ENCODE measurements at places on chromosomes 16 and 17.

DNA sequence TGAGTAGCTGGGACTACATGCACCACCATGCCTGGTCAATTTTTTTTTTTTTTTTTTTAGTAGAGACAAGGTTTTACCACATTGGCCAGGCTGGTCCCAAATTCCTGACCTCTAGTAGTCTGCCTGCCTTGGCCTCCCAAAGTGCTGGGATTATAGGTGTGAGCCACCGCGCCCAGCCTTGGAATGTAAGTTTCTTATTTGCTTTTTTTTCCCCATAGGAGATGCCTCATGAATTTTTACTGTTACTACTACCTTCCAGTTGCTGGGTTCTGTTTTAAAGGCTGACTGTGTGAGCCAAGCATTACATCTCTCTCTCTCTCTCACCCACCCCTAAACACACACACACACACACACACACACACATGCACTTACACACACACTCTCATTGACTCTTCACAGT lies 112.6 kb downstream of the RGS9 start:
- no peak for DNase-seq

DNA sequence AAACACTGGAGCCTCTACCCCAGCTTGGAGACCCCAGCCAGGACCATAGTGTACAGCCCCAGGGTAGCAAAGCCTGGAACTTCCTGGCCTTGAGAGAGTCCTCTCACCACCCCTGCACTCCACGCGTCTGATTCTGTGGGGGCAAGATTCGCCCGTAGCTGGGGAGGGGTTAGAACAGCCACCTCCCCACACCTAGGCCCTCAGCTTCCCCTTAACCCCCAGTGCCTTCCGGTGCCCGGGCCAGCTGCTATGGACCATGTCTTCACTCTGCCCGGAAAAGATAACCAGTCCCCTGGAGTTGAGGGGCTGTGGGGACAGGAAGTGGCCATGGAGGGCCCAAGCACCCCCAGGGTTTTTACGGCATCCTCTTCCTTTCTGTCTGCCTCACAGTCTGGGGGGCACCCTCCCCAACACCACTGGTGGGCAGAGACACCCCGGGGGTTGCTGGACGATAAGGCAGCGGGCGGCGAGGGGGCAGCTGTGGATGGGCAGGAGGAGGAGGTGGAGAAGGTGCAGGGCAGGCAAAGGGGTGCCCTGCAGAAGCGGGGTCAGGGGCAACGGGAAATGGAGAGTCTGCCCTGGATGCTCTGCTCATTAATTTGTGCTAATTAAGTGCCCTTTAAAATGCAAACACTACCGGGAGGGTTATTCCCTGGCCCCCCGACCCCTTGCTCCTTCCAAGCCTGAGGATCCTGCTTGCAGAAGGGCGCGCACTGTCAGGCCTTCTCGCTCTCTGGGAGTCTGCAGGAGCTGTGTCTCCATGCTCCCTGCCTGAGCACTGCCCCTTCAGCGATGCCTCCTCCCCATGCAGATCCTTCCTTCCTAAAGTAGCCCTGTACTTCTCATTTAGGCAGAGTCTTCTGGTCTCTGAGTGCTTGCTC lies 2.4 kb downstream of the PRSS27 start:
- no peak for DNase-seq

GRCh38 chr16:56777482-56777881 lies 47.6 kb downstream of the NUP93 start:
- DNase-seq, result no peak

DNA sequence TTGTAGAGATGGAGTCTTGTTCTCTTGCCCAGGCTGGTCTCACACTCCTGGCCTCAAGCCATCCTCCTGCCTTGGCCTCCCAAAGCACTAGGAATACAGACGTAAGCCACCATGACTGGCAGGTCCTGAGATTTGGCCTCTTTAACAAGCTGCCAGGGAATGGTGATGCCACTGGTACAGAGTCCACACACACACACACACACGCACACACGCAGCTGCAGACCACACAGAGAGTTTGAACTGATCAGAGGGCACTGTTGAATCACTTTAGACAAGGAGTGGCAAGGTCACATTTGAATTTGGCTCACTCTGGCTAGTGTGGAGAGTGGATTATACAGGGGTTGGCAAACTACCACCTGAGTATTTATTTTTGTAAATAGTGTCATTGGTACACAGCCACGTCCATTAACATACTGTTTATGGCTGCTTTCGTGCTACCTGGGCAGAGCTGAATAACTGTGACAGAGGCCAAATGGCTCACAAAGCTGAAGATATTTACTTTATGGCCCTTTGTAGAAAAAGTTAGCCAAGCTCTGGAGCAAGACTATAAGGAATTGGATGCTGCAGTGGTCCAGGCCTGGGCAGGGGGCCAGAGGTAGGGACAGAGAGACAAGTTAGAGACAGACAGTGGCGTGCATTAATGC lies 9.9 kb downstream of the ITPRIPL2 start:
- DNase-seq, result no peak

DNA sequence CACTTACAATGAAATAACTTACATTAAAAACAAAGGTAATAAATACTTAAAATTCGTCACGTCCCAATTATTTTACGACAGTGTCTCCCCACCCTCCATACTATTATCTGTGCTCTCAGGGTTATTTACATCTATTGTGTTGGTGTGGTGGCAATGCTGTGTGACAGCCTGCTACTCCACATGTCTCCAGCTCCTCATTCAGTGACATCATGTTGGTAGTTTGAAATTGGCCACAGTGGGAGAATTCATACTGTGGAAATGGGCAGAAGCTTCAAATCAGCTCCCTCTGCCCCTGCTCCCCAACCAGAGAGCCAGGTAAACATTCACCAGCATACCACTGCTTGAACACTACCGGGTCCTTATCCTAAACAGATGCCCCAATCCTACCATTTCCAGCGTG lies 6.3 kb downstream of the TNS4 start:
- no peak for DNase-seq

DNA sequence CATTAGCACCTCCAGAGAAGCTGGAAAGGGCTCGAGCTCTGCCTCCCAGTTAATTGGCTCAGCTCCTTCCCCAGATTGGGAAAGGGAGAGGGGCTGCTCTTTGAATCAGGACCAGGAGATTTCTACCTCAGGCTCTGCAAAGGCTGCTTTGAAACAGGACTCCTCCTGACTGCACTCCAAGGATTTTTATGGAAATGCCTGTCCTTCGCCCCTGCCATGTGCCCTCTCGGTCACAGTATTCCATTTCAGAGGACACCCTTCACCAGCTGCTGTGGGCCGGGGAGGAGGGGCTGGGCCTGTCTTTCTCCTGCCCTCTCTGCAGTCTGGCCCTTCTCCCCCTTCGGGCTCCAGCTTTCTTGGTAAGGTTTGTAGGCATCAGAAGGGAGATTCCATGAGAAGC lies 13.6 kb downstream of the MRM1 start:
- DNase-seq, result no peak

GRCh38 chr17:50354776-50355175 lies 8.8 kb downstream of the XYLT2 start:
- DNase-seq, result no peak

GRCh38 chr16:85557971-85558657 lies 55.0 kb upstream of the GSE1 start:
- no peak for DNase-seq

DNA sequence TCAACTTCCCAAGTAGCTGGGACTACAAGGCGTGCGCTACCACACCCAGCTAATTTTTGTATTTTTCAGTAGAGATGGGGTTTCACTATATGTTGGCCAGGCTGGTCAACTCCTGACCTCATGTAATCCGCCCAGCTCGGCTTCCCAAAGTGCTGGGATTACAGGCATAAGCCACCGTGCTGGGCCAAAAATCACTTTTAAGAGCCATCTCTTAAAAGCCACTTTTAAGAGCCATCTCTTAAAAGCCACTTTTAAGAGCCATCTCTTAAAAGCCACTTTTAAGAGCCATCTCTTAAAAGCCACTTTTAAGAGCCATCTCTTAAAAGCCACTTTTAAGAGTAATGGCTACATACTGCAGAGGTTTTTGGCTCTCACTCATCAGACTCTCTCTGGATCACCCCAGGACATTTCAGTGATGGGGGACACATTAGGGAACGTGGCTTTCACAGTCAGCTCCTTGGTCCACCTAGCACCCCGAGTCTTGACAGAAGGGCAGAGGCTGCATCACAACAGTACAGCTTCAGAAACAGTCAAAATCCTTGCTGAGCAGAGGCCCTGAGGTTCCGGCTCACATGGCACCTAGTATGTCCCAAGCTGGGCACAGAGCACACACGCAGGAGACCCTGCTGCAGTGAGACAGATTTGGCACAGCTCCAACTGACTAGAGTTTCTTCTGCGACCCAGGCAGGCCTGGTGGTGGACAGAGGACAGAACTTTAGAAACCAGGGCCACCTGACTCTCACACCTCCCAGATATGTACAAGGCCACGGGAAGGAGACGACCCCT lies 23.6 kb downstream of the RANBP10 start:
- DNase-seq, result no peak

GRCh38 chr17:7322520-7323194 lies 6.5 kb downstream of the NEURL4 start:
- DNase-seq, result no peak

GRCh38 chr17:12667299-12667958 lies 1.7 kb downstream of the MYOCD start:
- no peak for DNase-seq

DNA sequence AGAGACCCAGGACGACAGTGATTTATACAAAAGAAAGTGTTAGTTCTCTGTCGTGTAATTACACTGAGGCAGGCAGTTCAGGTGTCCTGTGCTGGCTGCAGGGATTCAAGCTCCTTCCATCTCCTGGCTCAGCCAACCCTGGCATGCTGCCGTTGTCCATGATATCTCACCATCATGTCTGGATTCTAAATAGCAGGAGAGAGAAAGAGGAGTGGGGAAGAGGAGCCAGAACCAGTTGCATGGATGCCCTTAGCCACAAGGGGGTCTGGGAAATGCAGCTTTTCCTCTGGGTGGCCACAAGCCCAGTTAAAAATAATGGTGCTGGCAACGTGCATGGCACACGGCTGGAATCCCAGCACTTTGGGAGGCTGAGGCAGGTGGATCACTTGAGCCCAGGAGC lies 9.7 kb downstream of the C16orf54 start:
- DNase-seq, result no peak

GRCh38 chr17:40695874-40696472 lies 7.6 kb downstream of the KRT24 start:
- no peak for DNase-seq

- no peak for DNase-seq
Measured at GRCh38 chr16:89707695-89708094, 6.2 kb upstream of the SPATA2L start.

DNA sequence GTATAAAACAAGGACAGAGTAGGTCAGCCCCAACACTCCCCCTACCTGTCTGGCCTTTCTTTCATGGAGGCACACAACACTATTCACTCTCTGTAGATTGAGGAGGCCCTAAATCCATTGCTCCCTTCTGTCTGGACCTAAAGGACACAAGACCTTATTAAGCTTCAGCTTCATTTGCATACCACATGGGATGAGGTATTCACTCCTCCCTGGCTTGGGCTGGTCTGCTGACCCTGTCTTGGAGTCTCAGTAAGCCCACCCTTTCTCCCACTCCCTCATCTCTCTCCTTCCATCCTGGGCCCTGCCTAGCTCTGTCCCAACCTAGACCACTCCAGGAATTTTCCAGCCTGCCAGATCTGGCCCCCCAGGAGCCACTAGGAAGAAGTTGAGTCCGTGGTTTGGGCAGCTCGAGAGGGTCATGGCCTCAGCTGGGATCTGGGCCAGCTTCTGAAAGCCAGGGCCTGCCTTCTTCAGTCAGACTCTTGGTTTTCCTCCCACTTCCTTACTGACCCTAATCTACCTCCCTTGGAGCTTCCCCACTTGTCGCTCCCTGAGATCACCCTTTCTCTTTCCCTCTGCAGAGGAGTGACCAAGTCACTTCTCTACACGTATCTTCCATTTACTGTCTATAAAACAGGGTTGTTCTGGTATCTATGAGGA lies 6.5 kb upstream of the LLGL1 start:
- DNase-seq, result no peak

- no peak for DNase-seq
Measured at GRCh38 chr17:30093463-30094147, 23.0 kb upstream of the NSRP1 start.

- DNase-seq, result no peak
Measured at GRCh38 chr17:63452046-63452961, 6.2 kb upstream of the CYB561 start.

- no peak for DNase-seq
Measured at GRCh38 chr16:25419153-25419552, 161.5 kb upstream of the ZKSCAN2 start.

DNA sequence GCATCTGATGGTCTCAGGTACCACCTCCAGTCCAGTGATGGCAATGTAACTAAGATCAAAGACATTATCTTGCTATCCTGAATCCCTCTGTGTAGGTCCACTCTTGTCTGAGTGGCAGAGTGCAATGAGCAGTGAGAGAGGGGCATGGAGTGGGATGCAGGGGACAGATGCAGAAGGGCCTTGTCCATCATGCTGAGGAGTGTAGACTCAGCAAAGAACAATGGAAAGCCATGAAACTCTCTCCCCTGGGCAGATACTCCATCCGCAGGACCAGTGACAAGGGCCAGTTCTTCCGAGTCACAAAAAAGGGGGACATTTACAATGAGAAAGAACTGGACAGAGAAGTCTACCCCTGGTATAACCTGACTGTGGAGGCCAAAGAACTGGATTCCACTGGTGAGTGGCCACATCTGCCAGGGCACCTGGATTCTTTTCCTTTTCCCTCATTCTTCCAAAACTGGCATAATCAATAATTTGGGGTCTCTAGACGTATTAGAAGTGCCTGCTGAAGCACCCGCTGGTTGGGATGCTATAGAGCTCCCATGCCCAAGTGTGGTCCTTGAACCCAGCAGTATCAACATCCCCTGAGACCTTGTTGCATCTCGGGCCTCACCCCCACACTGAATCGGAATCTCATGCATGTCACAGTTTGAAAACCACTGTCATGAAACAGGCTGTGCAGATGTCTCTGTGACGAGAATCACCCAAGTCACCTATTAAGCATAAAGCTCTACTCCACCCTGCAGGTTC lies 29.5 kb downstream of the CDH5 start:
- DNase-seq, result no peak

DNA sequence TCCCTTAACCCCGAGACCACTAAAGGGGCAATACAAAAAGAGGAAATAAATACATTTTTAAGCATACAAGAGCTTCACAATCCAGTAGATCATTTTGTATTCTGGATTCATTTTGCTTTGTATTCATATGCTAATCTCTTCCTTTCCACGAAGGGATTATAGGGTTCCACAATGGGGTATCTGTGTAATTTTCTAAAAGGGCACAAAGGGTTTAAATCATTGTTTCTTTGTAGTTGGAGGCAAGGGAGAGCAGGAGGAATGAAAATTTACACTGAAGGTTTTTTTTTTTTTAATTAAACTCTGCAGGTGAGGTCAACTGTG lies 592 bp upstream of the NUFIP2 start:
- DNase-seq, result no peak

GRCh38 chr17:58605470-58605869 lies 86.4 kb downstream of the TEX14 start:
- no peak for DNase-seq

Measured in stimulated activated CD4-positive, alpha-beta T cell treated with anti-CD3 and anti-CD28 coated beads, Interleukin-1b, Interleukin-23, amount 100 ng/mL, for 1 hour (primary cell).